ENCODE measurements at places on chromosomes 11 and 22.
A peak's percentile ranks its signal among the peaks of the same experiment; 100 is the strongest.

- no peak for DNase-seq
Measured at GRCh38 chr11:14980854-14981253, 8.7 kb upstream of the CALCA start.

DNA sequence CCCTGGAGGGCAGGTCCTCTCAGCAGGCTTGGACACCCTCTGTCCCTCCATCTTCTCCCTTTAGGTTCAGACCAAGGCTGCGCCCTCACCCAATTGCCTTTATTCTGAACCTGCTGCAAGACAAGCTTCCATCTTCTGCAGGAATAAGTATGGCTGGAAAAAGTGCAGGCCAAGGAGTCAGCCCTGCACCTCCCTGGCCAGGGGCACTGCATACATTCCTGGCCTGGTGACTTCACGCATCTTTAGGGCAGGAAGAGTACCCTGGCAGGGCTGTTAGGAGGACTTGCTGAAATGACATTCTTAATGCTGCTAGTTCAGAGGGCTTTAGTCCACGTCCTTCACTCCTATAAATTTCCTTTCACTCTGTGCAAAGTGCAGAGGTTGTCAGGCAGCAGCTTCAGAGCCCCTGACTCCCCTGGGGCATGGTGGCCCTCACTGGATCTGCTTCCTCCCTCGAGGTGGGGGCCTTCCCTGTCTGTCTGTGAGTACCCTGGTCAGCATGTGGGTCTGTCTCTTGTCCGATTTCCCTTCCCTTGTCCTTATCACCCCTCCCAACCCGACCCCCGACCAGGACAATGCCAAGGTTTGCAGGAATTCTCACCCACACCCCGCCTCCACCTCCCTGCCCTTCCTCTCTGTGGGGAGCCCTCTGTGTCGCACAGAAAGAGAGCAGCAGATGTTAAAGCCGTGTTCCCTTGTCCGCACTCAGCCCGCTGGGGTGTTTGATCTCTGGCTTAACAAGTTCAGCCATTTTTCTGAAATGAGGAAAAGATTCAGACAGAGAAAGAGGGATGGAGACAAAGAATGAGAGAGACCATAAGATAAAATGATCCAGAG lies 124.5 kb upstream of the SYT13 start:
- DNase-seq = no peak

GRCh38 chr11:94787801-94788200 lies 19.6 kb downstream of the AMOTL1 start:
- DNase-seq = no peak

- peak; percentile 24 for DNase-seq
Measured at GRCh38 chr11:90700789-90701439, 478.1 kb upstream of the CHORDC1 start.

GRCh38 chr11:1353383-1354124 lies 36.2 kb upstream of the BRSK2 start:
- no peak for DNase-seq

- no peak for DNase-seq
Measured at GRCh38 chr22:33023153-33023827, 34.9 kb downstream of the SYN3 start.

DNA sequence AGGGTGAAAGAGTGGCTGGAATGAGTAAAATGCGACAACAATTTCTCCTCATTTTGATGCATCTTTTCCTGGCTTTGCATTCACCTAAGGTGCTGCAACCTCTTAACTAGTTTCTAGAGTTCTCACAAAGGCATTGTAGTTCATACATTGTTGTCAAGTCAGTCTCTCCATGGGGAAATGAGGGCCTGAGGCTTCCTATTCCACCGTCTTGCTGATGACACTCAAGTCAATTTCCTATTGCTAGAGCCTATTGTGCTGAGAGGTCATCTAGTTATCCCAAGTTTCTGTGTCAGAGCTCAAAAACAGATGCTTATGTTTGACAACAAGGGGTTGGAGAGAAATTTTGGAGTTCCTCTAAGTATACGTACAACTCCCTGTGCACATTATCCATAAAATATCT lies 11.6 kb upstream of the MS4A6A start:
- DNase-seq = no peak
